ENCODE measurements at places on chromosomes 6 and 20.
A peak's percentile ranks its signal among the peaks of the same experiment; 100 is the strongest.

DNA sequence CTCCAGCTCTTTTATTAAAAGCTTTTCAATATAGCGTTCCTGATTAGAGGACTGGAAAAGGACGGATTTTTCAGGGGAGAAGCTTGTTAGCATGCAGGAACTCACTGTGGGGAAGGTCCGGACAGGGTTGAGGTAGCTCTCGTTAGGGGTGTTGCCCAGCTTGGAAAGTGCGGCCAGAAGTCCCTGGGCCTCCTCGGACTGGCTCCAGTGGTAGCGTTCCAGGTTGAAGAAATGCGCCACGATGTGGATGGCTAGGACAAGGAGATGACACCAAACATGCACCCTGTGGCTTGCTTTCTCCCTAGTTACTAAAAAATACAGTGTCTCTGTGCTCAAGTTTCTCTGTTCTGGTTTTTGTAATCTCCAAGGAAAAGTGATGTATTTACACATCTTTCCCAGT is 12.5 kb downstream of the NOX3 start:
- no peak for DNase-seq

GRCh38 chr6:111973118-111973761 is 80.7 kb upstream of the CCN6 start:
- DNase-seq: peak; percentile 92

DNA sequence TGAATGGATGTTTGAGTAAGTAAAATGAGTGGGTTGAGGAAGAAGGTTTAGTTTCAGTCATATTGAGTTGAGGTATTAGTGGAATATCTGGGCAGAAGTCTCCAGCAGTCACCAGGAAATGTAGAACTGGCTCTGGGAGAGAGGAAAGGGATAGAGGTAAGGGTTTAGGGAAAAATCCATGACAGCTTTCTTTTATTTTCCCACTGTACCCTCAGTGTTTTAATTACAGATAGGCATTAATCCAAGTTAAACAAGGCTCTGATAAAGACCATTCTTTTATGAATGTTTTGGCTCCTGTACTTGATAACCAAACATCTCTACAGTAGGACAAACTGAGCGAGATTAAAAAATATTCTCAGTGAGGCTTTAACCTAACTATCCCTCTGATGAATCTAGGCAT is 318.4 kb upstream of the SYNCRIP start:
- DNase-seq: no peak

DNA sequence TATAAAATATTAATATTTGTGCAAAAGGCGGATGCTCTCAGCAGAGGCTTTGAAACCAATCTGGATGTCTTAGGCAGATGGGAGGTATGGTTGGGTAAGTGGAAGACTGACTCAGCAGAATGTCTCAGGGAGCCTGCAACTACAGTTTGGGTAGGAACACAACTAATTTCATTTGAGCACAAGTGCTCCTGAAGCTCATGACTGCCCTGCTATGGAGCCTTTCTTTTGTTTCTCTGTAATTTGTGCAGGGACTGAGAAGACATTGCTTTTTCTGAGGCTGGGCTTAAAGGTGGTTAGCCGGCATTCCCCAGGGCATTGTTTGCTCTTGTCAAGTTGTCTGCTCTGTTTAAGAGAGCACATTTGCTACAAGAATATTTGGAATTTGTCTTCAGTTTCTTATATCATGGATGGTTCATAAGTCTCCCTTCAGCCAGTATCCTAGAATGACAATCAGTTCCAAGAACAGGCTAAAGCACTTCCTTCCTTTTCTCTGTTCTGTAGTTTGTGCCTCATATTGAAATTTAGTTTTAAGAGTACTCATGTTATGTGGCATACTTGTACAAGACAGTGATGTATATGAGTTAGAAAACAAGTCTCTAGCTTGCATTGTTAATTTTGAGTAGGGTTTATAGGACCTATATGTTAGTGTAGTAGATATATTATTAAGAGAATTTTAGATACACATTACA is 208.3 kb downstream of the ZFAND3 start:
- no peak for DNase-seq

- DNase-seq: no peak
Observed at GRCh38 chr6:53761036-53761435, 33.8 kb upstream of the LRRC1 start.

GRCh38 chr20:63750807-63751470 is 11.4 kb downstream of the SLC2A4RG start:
- no peak for DNase-seq

DNA sequence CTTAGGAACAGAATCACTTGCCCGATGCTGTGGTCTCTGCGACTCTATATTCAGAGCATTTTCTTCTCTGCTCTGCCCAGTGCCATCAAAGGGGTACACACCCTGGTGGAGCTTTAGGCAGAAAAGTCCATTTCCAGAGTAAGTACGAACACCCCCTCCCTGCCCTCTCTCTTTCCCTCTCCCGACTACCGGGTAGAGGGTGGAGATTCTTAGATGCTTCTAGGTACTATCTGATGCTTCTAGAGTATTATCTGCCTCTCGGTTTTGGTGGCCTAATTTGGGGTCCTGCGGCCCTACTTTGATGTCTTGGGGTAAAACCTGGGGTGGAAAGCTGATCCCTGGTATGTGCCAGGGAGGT is 245.4 kb upstream of the SOX4 start:
- DNase-seq: no peak

DNA sequence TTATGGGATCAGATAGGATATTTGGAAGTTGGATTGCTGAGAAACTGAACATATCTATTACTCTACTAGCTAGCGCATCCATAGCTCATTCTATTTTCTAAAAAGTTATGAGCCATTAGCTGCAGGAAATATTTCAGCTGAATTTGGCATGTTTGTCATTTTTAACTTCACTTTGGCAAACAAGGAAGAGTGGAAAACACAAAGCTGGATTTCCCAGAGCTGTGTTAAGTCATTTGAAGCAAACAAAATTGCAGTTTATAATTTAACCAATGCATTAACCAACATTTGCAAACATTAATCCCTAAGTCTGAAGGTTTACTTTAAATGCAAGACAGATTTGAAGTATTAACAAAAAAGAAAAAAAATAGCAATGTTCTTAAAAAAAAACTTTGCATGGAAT is 1.2 kb downstream of the ALDH8A1 start:
- DNase-seq: no peak
